ENCODE measurements at places on chromosomes 11 and 22.
A peak's percentile ranks its signal among the peaks of the same experiment; 100 is the strongest.

GRCh38 chr11:118434123-118434552 lies 2.2 kb upstream of the KMT2A start:
- no peak for DNase-seq

DNA sequence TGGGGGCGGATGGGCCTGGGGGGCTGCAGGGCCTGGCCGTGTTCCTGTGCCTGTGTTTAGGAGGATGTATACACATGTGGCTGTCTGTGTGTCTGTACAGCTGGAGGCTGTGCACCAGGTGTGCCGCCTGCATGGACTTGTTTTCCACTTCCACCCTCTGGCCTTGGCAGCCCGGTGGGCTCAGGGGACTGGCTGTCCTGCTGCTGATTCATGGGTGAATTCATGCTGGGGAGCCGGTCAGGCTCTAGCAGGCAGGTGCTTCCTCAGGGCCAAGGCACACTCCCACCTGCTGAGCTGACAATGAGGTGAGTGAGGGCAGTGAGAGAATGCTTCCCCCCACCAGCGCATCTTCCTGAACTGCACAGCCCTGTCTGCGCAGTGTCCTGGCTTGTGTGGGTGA lies 88.4 kb downstream of the CCDC81 start:
- no peak for DNase-seq

- DNase-seq: no peak
Measured at GRCh38 chr11:67025750-67026149, 2.8 kb downstream of the SYT12 start.

- no peak for DNase-seq
Measured at GRCh38 chr11:95389427-95389826, 158.4 kb upstream of the SESN3 start.

DNA sequence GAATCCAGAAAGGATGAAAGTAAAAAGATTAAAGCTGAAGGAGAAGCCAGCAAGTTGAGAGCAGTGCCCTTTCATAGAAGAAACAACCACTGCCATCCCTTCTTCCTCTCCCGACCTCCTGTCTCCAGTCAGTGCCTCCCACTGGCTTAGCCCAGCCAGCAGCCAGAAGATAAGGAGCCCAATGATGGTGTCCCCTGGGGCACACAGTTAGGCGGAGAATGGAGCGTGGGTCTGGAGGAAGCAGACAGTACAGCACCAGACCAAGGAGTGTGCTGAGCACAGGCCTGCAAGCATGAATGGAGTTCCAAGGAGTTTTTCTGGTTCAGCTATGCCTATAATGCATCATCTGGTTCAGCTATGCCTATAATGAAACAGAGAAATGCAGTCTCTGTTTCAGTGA lies 54.3 kb upstream of the TNRC6B start:
- DNase-seq: no peak

- DNase-seq: no peak
Measured at GRCh38 chr22:25760848-25761595, 19.0 kb downstream of the MYO18B start.

DNA sequence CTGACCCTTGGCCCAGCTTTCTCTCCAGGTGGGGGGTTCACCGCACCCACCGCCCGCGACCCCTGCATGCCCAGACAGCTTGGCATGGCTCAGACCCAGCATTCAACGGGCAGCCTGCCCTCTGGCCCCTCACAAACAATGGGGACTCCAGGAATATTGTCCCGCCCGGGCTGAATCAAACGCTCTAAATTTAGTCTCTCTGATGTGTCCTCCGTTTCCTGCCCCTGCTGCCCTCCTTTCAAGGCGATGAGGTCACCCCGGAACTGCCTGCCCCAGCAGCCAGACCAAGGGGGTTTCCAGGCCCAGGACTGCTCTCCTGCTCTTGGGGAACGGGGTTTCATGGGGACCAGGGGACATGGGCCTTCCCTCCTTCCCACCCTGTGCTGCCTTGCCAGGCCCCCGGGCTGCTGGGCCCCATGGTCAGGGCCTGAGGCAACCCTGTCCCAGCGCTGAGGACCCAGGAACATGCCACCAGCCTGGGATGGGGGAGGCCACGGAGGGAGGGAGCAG lies 10.1 kb upstream of the PDGFB start:
- DNase-seq: no peak

- no peak for DNase-seq
Measured at GRCh38 chr11:17631702-17632365, 84.8 kb downstream of the OTOG start.

- no peak for DNase-seq
Measured at GRCh38 chr11:128512474-128512996, 74.8 kb downstream of the ETS1 start.

DNA sequence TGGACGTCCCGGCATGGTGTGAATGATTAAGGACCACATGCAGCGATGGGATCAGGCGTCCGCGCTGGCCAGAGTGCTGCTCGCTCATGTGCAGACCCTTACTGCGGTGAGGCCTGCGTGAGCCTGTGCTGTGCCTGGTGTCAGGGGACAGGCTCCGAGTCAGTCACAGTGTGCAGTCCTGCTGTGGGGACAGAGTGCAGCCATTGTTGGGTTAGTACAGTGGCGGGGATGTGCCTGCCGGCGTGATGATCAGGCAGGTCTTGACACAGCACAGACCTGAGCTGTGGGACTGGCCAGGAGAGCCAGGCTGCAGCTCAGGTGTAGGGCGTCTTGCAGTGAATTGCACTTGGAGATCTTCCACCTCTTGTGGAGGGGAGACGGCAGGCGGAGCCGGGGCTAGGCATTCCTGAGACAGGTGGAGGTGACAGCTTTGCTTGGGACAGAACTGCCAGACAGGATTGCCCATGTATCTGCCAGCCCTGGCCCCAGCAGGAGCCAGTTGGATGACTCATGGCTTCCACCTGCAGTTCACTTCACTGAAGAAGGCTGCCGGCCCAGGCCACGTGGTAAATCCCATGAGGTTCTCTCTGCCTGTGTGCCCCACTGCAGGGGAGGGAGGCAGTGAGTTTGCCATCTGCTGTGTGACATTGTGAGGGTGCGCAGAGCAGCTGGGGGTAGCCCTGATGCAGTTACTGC lies 17.3 kb downstream of the TRMU start:
- no peak for DNase-seq

- peak; percentile 80 for DNase-seq
Measured at GRCh38 chr22:37849089-37849751, at the start of gene EIF3L. TSS of gene EIF3L (plus strand) at chr22:37849419. CDS start at chr22:37849450, 31 bp downstream.

- no peak for DNase-seq
Measured at GRCh38 chr11:32466279-32466915, 31.1 kb upstream of the WT1 start.

- DNase-seq: no peak
Measured at GRCh38 chr11:10438458-10438857, 16.6 kb upstream of the AMPD3 start.

- DNase-seq: no peak
Measured at GRCh38 chr11:134942681-134943080, 530.6 kb upstream of the B3GAT1 start.

DNA sequence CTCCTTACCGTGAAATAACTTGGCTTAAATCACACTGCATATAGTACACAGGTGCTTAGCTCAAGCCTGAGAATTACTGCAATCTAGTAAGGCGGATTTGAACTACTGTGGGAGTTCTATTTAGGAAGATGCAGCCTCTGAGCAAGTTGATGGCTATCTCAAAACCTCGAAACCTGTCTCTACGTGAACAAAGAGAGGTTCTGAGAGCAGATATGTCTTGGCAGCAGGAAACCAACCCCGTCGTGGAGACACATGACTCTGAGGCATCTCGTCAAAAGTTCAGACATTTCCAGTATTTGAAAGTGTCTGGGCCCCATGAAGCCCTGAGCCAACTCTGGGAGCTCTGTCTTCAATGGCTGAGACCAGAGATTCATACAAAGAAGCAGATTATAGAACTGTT lies 5.9 kb downstream of the ZNF215 start:
- no peak for DNase-seq

GRCh38 chr11:57539342-57539741 lies 1.9 kb downstream of the SMTNL1 start:
- no peak for DNase-seq

GRCh38 chr11:20530942-20531703 lies 68.3 kb upstream of the SLC6A5 start:
- no peak for DNase-seq

- no peak for DNase-seq
Measured at GRCh38 chr11:64571410-64572091, 19.5 kb upstream of the SLC22A12 start.

- DNase-seq: no peak
Measured at GRCh38 chr22:26646158-26646557, 11.2 kb upstream of the MIAT start.

- no peak for DNase-seq
Measured at GRCh38 chr11:117175104-117175503, 3.4 kb upstream of the SIDT2 start.

DNA sequence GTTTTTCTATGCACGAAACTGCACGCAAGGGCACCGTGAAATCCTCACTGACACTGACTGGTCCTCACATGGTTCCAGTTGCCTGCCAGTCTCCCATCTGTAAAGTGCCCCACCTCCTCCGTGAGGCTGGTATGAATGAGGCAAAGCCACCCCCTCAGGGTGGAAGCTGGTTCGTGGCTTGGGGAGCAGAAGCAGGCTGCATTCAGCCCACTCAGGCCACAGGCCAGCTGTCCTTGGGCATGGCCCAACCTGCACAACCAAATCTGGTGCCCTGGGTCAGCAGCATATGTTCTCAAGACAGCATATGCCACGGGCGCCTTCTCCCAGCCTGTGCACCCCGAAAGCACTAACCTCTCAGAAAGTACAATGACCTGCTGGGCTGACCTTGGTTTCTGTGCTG lies 29.3 kb downstream of the SERPINH1 start:
- no peak for DNase-seq

GRCh38 chr11:70328556-70328955 lies 58.1 kb downstream of the PPFIA1 start:
- no peak for DNase-seq

- no peak for DNase-seq
Measured at GRCh38 chr22:11628651-11629511, 3899.1 kb upstream of the OR11H1 start.

DNA sequence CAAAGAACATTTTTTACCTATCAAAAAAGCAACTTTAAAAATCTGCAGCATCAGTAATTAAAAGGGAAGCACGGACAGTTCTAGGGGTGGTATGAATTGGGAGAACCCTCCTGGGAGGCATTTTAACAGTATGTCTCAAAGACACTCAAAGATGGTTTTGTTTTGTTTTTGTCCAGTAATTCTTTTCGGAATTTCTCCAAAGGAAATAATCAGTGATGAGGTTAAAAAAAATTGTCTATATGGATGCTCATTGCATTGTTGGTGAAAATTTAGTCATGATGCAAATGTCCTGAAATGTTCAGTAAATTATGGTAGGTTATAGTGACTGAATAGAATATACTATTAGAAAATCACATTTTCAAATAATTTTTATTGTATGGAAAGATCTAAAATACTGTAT lies 115.1 kb downstream of the ATXN10 start:
- no peak for DNase-seq

- no peak for DNase-seq
Measured at GRCh38 chr11:115234794-115235193, 269.4 kb downstream of the CADM1 start.

DNA sequence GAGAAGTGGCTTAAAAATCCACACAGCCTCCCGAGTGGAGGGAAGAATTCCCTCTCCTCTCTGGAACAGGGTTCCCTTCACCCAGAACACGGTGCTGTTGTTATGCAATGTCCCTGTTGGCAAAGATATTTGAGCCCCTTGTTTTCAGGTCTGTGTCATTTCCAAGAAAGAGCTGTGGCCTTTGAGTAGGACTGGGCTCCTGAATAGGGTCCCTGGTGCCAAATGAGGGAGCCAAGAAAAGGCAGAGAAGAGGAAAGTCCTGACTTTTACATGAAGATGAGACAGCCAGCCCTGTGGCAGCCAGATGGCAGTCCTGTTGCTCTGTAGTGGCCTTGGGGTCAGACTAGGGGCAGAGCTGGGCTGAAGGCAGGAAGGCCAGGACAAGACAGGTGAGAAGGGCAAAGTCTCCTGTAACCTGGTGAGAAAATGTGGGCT lies 51.2 kb upstream of the ELF5 start:
- DNase-seq: no peak

- no peak for DNase-seq
Measured at GRCh38 chr11:28259177-28259843, 151.1 kb downstream of the METTL15 start.

- no peak for DNase-seq
Measured at GRCh38 chr11:133023232-133023631, 509.1 kb downstream of the OPCML start.

DNA sequence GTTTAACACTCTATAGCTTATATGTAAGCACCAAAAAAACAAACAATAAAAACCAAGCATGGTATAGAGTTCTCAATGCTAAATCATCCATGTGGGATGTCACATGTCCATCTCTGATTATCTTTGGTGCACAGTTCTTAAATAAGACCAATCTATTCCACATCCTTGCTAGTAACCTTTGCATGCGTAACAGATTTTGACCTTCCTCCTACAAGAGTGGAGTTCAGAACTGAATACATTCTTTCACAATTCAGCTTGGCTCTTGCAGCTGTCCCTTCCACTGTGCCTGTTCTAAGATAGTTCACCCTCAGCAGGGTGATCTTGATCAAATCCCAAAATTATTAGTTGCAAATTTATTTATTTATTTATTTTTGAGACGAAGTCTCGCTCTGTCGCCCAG lies 21.1 kb downstream of the PRR14L start:
- DNase-seq: no peak

DNA sequence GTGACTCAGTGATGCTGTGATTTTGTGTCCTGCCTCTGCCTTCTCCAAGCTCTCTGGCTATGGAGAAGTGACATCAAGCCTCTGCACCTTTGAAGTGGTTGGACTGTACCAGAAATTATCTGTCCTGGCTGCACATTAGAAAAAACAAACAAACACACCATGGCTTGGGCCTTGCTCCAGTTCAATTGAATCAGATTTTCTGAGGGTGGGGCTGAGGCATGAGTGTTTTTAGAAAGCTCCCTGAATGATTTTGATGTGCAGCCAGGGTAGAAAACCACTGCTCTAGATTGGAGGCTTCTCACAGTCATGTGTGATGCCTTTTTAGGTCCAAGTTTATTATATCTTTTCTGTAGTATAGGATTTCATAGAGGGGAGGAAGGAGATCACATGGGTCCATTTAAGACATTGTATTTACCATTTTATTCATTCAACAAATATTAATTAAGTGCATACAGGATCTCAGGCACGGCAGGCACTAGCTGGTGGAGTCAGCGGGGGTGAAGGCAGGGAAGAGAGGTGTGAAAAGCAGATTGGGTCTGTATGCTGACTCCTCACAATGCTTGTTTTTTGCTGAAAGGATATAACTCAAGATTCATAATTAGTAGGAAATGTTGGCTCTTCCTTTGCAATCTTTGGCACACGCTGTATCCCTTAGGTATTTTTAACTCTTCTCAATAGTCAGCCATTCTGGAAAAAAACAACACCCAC lies 7.1 kb upstream of the VSTM5 start:
- no peak for DNase-seq

- DNase-seq: no peak
Measured at GRCh38 chr11:117884994-117885393, 8.5 kb upstream of the FXYD6 start.

GRCh38 chr22:41570221-41570620 lies 9.4 kb downstream of the CSDC2 start:
- DNase-seq: no peak

DNA sequence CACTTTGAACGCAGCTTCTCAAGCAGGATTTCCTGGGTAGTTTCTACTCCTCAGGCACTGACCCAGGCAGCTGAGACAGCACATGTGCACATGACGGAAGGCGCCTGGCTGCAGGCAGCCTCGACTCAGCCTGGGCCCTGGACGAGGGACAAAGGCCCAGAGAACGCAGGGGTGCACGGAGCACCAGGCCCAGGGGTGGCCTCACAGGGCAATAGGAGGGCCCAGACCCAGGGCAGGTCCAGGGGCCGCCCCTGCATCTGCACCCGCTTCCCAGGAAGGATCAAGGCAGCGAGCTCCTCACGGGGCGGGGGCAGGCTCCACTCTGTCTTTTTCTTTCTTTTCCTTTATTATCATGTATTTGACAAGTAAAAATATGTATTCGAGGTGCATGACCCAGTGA lies 208.4 kb downstream of the BRD1 start:
- no peak for DNase-seq

All from stimulated activated CD8-positive, alpha-beta memory T cell treated with anti-CD3 and anti-CD28 coated beads, Interleukin-12 subunit alpha, Interleukin-12 subunit beta, amount 100 ng/mL, for 4 hours (primary cell).